ENCODE measurements at places on chromosomes 11 and 22.

- DNase-seq = peak; percentile 71
Observed at GRCh38 chr11:20000351-20001134, 159.7 kb downstream of the DBX1 start.

DNA sequence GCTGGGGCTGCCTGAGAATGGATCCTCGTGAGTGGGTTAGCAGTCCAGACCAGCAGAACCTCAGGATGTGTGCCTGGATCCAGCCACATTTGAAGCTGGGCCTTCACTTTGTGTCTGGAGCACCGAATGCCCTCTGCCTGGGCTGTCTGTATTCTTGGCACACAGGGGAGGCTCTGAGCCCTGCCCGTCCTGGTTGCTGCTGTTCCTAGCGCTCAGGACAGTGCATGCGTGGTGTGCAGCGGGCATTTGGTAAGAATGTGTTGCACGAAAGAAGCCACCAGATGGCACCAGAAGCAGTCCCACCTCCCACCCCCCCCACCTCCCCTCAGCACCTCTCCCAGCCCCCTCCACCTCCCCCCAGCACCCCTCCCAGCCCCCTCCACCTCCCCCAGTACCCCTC is 4.1 kb upstream of the MAPK11 start:
- DNase-seq = no peak

- no peak for DNase-seq
Observed at GRCh38 chr11:34890812-34891211, 25.4 kb downstream of the APIP start.

DNA sequence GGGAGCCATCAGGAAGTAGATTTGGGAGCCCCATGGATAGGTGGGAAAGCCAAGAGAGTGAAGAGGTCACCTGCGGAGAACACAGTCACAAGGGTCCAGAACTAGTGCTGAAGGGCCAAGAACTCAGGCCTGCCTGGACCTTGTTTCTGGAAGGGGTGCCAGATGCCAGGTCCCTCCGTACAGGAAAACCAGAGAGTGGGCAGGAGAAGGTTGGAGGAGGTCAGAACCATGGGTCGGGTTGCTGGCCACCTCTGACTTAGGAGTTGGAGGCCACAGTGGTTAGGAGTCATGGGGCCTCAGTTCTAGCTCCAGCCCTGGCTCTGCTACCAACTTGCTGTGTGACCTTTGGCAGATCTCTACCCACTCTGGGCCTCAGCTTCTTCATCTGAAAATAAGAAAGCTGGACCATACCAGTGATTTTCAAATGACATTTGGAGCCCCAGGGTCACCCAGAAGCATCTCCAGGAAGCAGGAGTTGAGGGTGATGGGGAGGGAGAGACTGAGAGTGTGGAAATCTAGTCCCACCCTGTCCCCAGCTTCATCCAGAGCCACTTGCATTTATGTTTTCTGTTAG is 20.8 kb upstream of the TUB start:
- DNase-seq = no peak

DNA sequence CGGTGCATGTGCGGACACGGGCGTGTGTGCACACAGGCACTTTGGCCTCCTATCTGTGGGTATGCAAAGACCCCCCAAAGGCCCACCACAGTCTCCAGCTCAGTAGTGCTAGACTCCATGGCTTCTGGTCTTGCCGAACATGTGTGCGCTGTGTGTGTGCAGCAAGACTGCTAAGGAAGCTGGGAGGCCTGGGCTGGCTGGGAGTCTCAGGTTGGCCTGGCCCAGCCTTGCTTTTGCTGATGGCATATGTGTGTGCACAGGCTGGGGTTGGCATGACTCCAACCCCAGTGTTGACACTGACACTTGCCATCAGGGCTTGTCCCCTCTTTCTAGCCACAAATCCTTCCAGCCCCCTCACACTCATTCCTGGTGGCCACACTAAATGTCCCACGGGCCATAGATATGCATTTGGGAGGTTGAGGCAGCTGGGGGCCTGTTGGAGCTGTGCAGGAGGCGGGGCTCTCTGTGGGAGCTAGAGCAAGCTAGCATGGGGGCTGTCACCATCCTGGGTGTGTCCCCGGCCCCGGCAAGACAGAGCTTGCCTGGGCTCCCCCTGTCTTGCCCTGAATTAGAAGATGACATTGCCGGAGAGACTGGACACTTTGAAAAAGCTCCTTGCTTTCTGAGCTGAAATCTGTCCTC is 60.9 kb upstream of the NECTIN1 start:
- no peak for DNase-seq

GRCh38 chr22:38967451-38968450 is 10.3 kb downstream of the APOBEC3A start:
- no peak for DNase-seq

GRCh38 chr11:22162756-22163155 is 30.1 kb upstream of the ANO5 start:
- DNase-seq = no peak

- DNase-seq = no peak
Observed at GRCh38 chr22:39471381-39472141, 14.7 kb downstream of the MGAT3 start.

DNA sequence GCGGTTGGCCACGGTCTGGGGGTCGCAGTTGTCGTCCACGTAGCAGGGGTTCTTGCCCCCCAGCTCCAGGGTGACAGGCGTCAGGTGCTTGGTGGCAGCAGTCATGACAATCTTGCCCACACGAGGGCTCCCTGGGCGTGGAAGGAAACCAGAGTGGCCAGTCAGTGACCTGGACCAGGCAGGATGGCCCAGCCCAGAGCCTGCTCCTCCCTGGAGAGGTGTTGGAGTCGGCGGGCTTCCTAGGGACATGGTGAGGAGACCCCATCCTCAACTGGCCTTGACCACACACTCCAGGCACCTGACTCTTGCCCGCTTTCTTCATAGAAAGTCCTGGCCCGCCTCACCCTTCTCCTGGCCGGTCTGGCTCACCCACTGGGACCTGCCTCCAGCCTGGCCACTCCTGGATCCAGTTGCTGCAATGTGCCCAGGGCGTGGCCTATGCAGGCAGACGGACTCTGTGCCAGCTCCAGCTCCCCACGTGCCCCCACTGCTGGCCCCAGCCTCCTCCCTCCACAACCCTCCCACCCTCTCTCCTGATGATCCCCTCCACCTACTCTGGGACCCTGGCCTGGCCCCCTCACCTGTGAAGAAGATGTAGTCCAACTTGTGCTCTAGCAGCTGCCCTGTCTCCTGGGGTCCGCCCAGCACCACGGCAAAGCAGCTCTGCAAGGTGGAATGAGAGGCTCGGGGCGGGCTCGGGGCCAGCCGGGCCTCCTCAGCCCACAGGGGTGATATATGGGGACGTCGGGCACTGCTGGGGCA is 8.7 kb downstream of the ALDH3B2 start:
- no peak for DNase-seq

GRCh38 chr22:43133401-43133800 is 9.8 kb downstream of the MCAT start:
- DNase-seq = no peak

- DNase-seq = no peak
Observed at GRCh38 chr11:40597546-40598113, 861.8 kb downstream of the LRRC4C start.

- no peak for DNase-seq
Observed at GRCh38 chr11:85589373-85589772, 37.8 kb downstream of the DLG2 start.

- no peak for DNase-seq
Observed at GRCh38 chr11:121274332-121274991, 18.1 kb upstream of the SC5D start.

GRCh38 chr11:60873533-60873932 is 6.2 kb downstream of the ZP1 start:
- no peak for DNase-seq

GRCh38 chr11:114359342-114359741 is 41.0 kb downstream of the C11orf71 start:
- DNase-seq = no peak

DNA sequence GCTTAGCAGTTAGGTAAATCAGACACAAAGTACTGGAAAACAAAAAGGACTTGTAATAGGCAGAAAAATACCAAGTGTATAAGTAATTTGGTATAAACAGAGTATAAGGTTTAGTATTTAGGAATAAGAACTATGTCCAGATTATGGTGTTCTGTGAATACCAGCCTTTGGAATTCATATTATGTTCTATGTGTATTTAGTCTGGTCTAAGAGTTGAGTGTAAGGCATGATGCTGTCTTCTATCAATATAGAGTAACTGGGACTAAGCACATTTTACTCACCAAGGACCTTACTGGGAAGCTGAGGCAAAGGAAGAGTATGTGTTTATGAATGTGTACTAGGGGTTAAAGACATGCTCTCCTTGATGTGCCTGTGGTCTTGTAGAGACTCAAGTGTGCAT is 9.5 kb downstream of the SDHD start:
- no peak for DNase-seq

- DNase-seq = no peak
Observed at GRCh38 chr11:6633422-6634408, 14.5 kb upstream of the TPP1 start.

Data from NCI-H187 treated with DMSO at 0.1 percent for 48 hours (cell line).